ENCODE measurements at places on chromosomes 1 and 21.
A peak's percentile ranks its signal among the peaks of the same experiment; 100 is the strongest.

- peak; percentile 54 for DNase-seq
These were observed 72.9 kb downstream of the RPS6KA1 start for GRCh38 chr1:26602378-26602959.

DNA sequence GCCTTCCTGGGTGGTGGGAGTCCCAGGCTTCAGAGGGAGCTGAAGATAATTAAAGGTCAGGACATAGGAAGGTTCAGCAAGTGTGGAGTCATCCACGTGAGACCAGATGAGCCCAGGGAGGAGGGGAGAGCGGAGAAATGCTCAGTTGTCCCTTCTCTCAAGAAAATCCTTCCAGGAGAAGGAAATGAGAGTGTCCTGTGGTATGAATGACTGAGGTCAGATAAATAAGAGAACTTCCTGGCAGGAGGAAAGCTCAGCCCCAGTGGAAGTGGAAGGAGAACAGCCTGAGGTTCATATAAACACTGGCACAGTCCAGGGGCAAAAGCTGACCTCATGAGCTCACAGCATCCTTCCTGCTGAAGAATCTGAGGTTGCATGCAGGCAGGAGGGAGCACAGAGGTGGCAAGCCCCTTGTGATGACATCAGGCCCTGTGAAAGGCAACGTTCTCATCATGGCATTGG, 97.6 kb downstream of the NAV1 start:
- DNase-seq: peak; percentile 92

DNA sequence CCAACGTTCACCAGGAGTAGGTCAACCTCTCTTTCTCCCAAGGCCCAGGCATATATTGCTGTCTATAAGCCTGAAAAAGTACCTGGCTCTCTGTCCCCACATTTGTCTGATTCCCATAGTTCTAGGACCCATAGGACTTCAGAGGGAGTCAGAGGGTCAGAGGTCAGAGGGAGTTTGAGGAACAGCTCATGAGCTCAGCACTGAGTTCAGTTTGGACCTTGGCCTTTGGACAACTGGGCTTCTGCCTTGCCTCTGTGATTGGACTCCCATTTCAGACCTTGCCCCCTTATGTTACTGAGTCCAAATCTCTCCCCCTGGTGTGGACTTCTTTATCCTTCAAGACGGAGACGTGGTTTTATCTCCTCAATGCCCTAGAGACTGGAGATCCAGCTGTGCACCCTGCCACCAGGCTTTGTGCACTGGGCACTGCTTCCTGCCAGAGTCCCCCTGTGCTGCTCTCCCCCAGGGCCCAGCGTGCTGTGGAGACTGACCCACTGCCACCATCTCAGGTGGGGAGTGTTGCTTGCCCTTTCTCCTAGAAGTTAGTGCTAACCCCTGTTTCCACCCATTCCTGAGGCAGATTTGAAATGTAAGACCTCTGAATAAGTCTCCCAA, 3.2 kb downstream of the CTSE start:
- DNase-seq: no peak

- no peak for DNase-seq
These were observed 14.1 kb downstream of the INTS3 start for GRCh38 chr1:153741986-153742385.

GRCh38 chr1:240635466-240636256, 23.7 kb upstream of the GREM2 start:
- DNase-seq: no peak

GRCh38 chr1:196382383-196382782, 225.9 kb downstream of the KCNT2 start:
- no peak for DNase-seq

GRCh38 chr1:96309783-96310182, 411.8 kb upstream of the PTBP2 start:
- DNase-seq: no peak

DNA sequence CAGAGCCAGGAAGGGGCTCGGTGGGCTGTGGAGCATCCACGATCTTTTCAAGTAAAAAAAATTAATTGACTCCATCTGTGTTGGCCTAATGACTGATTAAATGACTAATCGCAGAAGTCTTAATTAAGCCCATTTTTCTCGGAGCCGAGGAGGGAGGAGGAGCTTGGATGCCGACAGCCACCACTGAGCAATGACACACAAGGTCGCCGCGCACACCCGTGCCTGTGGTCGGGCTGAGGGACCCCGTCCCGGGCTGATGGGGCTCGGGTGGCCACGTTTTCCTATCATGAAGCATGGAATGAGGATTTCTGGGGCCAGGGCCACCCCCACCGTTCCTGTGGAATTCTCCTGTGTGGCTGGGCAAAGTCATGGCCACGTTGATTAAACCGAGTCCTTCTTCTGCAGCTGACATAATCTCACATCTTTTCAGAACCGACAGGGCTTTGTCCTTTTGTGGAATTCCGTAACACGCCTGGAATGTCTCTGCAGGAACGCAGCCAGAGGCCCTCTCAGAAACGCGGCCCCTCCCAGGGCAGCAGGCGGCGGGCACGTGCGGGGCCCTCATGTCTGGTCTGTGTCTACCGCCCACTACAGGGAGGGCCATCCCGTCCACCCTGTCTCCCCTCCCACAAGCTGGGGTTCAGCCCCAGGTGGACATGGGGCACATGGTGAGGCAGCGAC, 60.7 kb downstream of the MORN1 start:
- DNase-seq: no peak

DNA sequence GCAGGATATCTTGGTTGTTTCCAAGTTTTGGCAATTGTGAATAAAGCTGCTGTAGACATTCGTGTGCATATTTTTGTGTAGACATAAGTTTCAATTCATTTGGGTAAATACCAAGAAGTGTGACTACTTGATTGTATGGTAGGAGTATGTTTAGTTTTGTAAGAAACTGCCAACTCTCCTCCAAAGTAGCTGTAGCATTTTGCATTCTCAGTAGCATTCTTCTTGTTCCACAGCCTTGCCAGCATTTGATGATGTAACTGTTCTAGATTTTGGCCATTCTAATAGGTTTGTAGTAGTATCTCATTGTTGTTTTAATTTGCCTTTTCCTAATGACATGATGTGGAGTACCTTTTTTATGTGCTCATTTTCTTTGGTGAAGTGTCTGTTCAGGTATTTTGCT, 38.6 kb upstream of the PLA2G4A start:
- no peak for DNase-seq

GRCh38 chr1:117670976-117671780, 65.3 kb downstream of the TENT5C start:
- DNase-seq: no peak

DNA sequence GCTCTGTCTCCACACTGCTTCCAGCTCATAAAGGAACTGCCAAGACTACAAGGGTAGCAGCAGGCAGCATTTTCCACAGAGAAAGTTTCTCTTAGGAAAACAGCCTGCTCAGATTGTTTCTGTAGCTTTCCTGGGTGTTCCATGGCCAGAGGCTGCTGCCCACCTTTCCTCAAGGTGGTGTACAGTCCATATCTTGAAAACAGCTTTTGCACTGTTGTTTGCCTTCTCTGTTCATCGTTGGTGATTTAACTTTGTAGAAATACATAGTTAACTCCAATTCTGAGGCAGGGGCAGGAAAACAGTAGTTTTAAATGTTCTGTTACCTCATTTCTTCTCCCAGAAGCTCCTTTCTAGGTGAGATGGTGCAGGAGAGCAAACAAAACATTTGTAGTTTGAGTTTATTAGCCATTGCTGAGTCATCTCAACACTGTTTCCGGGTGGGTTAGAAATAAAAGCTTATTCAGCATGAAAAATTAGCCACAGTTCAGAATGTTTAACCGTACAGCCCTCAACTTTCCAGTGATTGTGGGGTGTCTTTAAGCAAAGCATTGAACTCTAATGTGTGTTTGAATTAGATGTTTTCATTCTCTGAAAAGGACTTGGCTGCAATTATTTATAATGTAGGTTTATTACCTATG, 41.7 kb downstream of the DIP2A start:
- no peak for DNase-seq

DNA sequence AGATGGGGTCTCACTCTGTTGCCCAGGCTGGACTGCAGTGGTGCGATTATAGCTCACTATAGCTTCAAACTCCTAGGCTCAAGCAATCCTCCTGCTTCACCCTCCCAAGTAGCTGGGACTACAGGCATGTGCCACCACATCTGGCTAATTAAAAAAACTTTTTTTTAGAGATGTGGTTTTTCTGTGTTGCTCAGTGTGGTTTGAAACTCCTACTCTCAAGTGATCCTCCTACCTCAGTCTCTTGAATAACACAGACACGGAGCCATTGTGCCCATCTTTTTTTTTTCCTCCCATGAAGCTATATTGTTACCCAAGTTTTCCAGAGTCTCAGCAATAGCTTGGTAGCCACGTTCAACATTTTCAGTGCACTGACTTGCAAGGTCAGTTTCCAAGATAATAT, 2.7 kb downstream of the GIPC2 start:
- DNase-seq: no peak

- DNase-seq: peak; percentile 12
These were observed 378 bp upstream of the SMIM1 start for GRCh38 chr1:3772027-3772714.

- peak; percentile 4 for DNase-seq
These were observed 149.0 kb downstream of the TGFBR3 start for GRCh38 chr1:91736715-91737615.

GRCh38 chr1:31822766-31823165, 6.9 kb upstream of the SPOCD1 start:
- DNase-seq: no peak

DNA sequence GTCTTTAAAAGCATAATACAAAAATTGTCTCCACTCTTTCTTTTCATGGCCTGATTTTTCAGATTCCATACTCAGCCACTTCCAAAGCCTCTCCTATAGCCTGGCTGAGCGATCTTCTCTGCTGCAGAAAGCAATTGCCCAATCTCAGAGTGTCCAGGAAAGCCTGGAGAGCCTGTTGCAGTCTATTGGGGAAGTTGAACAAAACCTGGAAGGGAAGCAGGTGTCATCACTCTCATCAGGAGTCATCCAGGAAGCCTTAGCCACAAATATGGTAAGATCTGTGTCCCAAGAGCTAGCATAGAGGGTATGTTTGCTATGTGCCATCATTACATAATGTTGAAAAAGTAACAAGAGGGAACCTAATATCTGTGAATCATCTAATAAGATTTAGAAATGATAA, 130.7 kb upstream of the BMP8A start:
- no peak for DNase-seq

- peak; percentile 35 for DNase-seq
These were observed 201.5 kb downstream of the S1PR1 start for GRCh38 chr1:101438359-101438758.

DNA sequence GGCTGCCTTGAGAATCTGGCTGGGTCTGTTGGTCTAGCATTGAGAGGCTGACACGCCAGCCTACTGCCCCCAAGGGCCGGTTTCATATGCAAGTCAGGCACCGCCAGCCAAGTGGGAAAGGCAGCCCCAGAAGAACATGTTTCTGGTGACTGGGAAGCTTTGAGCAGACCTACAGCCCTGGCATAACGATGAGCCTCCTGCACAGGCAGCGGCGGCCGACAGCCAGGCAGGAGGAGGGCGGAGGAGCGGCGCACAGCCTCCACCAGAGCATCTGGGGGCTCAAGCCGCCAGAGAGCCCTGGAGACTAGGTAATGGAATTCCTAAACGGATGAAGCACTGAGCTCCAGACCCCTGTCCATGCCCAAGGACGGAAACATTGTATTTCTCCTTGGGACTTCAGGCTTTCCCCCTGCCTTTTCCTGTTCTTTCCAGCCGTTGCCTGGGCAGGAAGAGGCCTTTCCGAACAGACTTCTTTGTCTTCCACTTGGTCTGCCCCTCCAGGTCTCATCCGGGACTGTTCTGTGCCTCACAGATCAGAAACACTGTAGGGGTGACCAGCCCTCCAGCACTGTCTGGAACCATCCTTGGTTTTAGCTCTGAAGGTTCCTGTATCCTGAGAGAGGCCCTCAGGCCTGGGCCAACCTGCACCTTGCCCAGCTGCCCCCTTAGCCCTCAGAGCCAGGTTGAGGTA, 59.5 kb downstream of the IRF2BP2 start:
- DNase-seq: peak; percentile 36

- DNase-seq: no peak
These were observed 6.1 kb downstream of the LDLRAP1 start for GRCh38 chr1:25549273-25550154.

GRCh38 chr1:53293123-53293522, 34.7 kb downstream of the LRP8 start:
- no peak for DNase-seq

- peak; percentile 8 for DNase-seq
These were observed 223.0 kb downstream of the PLA2G4A start for GRCh38 chr1:187051618-187052232.

All from kidney capillary endothelial cell (primary cell).